ENCODE measurements at places on chromosomes 13 and 19.

- DNase-seq: no peak
Observed at GRCh38 chr13:113403255-113404104, 39.5 kb upstream of the GRTP1 start.

DNA sequence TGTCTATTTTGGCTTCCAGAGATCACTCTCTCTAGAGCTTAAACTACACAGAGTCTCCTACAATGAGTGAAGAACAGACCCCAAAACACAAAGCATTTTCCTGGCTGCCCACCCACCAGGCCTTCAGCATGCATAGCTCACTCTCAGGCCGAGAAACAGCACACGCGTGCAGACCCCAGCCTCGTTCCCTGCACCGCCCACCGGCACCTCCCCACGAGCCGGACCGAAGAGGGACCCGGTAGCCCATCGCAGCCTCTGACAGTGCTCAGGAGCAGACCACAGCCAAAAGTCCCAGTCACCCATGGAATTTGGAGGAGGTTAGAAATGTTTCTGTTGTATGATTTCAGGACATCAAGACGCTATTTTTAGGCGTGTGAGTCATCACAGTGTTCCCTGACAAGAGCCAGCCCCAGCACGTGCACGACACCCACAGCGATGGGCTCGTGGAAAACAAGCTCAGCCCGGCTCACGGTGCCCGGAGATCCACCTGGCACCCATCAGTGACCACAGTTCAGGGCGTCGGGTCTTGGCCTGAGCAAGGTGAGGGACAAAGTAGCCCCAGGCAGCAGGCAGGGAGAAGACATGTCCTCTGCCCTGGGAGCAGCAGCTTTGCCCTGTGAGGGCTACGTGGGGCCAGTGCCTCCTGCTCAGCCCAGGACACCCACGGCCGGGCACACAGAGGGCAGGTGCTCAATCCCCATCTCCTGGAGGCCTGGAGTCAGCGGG, 50.1 kb upstream of the SPACA7 start:
- DNase-seq: no peak

DNA sequence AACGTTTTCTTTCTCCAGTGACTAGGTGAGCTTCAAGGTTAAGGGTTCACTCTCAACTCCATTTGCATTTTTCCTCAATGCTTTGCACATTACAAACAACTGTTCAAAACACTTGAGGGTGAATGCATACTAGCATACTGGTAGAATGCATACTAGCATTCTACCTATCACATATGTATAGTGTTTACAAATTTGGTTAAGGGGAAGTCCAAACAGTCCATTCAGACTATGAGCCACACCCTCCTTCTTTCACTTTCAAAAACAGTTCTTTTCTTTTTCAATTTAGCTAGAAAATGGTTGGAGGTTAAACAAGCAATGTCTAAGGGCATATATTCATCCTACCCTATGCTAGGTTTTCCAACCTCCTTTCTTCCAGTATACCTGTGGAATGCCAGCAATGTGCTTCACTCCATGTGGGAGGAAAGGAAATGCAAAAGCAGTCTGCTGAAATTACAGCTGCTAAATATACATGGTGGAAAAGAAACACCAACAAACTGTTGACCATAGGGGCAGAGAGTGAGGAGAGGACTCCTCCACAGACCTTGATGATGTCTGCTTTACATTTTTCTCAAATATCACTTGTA, 102.6 kb downstream of the DOCK9 start:
- no peak for DNase-seq

GRCh38 chr13:110937511-110938285, 22.8 kb upstream of the ANKRD10 start:
- no peak for DNase-seq

DNA sequence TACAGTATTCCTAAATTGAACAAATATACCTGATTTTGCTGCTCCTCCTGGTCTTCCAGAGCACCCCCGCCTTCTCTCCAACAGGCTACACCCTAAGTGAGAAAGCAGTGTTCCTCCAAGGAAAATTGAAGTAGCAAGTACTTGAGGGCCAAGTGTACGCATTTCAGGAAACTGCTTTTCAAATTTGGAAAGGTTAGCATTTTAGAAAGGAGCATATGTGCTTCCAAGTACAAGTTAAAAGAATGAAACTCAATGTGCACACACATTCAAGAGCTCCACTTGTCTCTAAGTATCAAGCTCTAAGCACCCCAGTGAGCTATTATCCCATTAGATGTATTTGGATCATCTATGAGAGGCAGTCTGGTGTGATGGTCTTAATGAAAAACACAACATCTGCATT, 25.8 kb downstream of the LHFPL6 start:
- DNase-seq: no peak

DNA sequence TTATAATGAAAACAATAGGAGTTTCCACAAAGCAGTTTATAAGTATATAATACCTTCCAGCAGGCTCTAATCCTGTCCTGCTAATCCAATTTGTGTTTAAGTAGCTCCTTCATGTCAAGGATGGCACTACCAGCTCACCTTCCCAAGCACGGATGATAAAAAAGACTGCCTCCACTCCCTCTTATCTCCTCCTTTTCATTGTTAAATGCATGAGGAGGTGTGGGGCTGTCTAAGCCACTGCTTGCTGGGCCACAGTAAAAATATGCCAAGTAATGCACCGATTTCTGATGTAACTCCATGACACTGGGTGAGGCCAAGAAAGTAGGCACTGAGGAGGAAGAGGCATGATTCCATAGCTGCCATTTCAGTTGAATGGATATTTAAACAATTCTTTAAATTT, 193.1 kb downstream of the ZIC5 start:
- DNase-seq: no peak

GRCh38 chr19:23587546-23587945, 99.5 kb downstream of the ZNF675 start:
- DNase-seq: no peak

DNA sequence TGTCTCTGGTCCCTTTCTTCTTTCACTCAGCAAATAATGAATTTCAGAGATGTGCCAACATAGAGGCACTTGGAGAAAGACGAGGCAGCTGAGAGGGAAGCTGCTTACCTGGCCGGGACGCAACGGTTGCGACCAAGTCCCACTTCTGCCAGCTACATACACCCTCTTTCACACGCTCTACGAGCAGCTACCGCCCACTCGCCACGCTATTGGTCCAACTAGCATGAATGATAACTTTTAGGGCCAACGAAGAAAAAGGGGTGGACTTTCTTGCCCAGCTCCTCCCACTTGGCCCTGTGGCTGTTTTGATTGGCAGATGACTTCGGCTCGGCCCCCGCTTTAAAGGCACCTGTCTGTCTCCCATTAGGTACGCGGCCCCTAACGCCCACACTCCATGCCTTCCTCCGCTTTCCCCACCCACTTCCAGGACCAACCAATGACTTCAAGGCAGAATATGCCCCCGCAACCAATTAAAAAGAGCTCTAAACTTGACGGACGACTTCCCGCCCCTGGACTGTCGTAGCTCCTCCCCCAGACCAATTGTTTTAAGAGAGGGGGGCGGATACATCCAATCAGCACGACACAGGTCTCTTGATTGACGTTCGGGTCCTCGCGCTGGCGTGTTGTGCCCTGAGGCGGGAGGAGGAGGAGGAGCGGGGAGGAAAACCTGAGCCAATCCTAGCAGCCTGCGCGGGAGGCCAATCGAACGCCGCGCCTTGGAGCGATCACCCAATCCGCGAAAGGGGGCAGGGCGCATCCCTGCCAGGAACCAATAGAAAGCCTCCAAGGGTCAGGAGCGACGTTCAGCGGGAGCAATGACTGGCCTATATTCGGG, 481 bp upstream of the CNOT3 start:
- peak; percentile 98 for DNase-seq

DNA sequence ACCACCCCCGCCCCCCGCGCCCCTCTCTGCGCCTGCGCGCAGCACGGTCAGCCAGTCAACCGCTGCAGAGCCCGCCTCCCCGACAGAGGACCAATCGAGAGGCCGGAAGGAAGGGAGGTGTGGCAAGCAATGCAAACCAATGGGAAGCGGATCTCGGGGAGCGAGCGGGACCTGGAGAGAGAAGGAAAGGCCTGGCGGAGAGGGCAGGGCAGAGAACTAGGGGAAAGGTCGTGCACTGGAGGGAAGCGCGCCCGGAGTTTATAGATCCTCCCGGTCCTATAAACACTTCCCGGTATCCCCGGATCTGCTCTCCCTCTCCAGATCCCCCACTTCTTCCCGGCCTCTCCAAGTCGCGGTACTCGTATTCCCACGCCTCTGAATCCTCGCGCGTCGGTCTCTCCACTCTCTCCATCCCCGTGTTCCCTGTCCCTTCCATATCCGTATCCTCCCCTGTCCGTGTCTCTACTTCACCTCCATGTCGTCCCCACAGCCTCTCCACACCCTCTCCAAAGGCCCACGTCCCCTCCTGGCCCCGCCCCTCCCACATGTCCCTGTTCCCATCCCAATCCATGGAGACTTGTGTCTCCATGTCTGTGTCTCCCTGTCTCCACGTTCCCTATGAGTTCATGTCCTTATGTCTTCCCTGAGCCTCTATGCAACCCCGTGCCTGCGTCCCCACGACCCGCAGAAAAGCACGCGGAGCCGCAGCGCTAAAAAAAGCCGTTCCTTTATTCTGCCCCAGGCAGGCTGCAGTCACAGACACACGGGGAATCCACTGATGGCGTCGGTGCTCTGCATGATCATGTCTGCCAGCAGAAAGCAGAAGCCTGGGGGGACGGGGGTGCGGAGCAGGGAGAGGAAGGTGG, 434 bp upstream of the ETFB start:
- DNase-seq: peak; percentile 96

GRCh38 chr13:107421028-107421427, 794.3 kb downstream of the LIG4 start:
- no peak for DNase-seq

- no peak for DNase-seq
Observed at GRCh38 chr19:5406816-5407215, 48.4 kb upstream of the ZNRF4 start.

DNA sequence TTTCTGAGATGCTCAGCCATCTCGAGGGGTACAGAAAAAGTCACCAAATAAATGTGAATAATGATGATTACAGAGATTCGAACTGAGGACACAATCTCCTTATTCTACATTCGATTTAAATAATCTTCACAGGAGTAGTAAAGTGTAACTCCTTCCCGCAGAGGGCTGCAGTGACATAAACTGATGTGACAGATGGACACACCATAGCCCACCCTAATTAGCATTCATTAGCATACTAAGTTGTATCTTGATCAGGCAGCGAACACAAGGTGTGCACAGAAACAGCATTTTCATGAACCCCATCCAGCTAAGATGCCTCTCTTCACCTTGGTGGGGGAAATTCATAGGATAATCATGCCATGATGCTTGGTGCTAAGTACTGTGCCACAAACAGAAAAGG, 83.0 kb downstream of the TNFSF11 start:
- DNase-seq: no peak

DNA sequence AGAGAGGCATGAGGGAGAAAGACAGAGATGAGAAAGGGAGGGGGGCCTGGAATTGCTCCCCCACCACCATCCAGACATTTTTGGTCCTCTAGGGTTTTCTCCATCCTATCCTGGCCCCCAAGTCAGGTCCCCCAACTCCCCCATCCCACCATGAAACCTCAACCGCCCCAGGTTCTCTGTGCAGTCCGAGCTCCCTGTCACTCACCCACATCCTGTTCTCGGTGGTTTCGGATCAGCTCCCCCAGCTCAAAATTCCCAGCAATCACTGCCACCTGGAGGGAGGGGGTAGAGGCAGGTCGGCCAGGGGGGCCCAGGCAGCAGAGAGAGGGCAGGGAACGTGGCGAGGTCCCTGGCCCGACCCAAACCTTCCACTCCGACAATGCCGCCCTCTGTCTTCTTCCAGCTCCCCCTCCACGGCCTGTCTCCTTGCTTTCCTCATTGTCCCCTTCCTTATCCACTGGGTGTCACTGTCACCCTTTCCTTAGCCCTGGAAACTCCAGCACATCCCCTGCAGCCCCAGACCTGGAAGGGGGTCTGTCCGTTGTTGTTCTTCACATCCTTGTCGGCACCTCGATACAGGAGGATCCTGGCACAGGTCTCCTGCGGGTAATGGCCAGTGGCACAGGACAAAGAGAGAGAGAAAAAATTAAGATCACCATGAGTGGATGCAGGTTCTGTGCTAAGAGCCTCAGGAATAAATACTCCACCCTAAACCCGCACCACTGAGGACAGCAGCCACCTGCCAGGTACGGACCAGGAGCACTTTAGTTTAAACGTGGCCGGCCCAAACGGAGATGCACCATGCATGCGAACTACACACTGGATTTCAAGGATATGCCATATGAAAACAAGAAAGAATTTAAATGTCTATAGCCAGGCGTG, 15.4 kb downstream of the SHANK1 start:
- no peak for DNase-seq

DNA sequence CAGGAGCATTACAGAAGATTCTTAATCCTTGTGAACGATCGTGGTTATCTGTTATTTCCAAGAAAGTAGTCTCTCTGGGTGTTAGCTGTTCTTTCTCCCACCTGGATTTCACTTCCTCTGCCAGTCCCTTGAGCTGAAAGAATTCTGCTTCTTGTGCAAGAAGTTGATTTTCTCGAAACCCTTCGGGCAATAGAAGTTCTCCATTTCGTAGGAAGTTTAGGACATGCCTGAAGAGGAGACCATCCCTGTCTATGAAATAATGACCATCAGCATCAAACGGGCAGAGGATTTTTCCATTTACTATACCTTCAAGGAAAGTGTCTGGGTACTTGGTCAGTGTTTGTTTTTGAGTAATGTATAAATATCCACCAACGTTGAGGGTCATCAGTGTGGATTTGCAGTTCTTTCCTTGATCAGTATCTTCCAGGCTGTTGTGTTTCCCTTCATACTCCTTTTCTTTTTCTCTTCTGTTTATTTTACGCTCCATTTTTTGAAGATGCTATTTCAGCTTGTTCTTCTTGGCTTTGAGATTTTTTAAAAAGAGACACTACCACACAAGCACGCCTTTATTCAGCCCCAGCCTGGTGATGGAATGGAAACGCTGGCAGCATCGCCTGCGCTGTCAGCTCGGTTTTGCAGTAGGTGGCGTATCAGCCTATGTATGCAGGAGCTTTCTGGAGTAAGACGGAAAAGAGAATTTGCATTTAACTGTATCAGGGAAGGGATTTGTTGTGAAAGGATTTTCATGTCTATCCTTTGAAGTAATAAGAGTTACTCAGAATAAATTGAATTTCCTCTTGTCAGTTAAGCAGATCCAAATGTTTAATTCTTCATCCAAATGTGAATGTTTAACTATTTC, 6.5 kb downstream of the KCTD4 start:
- DNase-seq: no peak

GRCh38 chr13:45185286-45185685, 15.6 kb downstream of the KCTD4 start:
- DNase-seq: no peak

GRCh38 chr19:39335168-39335548, 685 bp downstream of the GMFG start:
- no peak for DNase-seq

- no peak for DNase-seq
Observed at GRCh38 chr19:38875656-38876395, 2.2 kb downstream of the RINL start.

DNA sequence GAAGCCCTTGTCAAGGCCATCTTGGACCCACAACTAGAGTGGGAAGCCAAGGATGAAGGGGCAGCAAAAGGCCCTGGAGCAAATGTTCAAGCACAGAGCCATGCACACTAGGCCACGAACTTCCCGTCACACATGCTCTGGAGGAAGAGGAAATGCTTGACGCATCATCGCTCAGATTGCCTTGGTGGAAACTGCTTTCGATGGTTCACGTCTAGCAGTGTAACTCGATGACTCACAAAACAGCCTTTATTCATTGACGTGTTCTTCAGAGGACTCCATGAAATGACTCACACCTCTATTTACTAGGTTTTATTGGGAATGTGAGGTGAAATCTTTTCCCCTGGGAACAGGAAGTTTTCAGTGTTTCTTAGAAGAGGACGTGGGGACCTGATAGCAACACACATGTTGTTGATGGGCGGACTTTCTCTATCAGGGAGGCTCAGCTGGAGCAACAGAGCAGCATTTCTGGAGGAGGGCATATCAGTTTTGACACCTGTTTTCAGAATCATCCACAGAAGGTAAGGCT, 79.8 kb upstream of the FLT1 start:
- DNase-seq: no peak

All from GM12891 (cell line).